Stimulated activated CD4-positive, alpha-beta T cell treated with anti-CD3 and anti-CD28 coated beads, Interleukin-2, amount 100 ng/mL, for 24 hours (primary cell): ENCODE measurements at places on chromosomes 4 and X.

DNA sequence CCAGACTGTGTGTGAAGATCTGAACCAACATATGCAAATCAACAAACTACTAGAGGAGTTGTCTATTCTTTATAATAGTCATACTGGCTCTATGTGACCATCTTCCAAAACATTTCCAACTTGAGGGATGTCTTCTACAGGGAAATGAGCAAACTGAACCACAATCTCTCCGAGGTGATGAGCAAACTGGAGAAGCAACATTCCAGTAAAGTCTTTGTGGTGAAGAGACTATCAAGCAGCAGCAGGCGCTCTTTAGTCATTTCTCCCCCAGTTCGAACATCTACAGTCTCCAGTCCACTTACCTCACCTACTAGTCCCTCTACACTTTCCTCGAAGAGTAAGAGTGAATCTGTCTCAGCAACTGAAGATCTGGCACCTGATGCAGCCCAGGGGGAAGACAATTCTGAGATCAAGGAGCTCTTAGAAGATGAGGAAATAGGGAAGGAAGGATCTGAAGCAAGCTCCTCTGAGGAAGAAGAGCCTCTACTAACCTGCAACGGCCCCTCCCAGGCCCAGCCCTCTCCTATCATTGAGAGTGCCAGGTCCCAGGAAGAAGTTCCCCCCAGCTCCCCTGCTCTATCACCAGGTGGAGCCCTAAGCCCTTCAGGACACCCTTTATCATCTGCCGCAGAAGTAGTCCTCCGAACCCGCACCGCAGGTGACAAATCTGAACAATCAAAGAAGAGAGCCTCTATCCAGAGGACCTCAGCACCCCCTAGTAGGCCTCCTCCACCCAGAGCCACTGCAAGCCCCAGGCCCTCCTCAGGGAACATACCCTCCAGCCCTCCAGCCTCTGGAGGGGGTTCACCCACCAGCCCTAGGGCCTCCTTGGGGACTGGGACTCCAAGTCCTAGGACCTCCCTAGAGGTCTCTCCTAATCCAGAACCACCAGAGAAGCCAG lies 98.1 kb downstream of the HNRNPD start:
- no peak for DNase-seq

GRCh38 chr4:134201216-134202161 lies at the start of gene PABPC4L:
Gene PABPC4L, minus strand, starts transcription at chr4:134201789. Its CDS starts 770 bp downstream, at chr4:134201019.
- no peak for DNase-seq

GRCh38 chr4:188955066-188955465 lies 815.8 kb downstream of the TRIML1 start:
- no peak for DNase-seq

- no peak for DNase-seq
Observed at GRCh38 chr4:821631-822030, 4.3 kb downstream of the CPLX1 start.

DNA sequence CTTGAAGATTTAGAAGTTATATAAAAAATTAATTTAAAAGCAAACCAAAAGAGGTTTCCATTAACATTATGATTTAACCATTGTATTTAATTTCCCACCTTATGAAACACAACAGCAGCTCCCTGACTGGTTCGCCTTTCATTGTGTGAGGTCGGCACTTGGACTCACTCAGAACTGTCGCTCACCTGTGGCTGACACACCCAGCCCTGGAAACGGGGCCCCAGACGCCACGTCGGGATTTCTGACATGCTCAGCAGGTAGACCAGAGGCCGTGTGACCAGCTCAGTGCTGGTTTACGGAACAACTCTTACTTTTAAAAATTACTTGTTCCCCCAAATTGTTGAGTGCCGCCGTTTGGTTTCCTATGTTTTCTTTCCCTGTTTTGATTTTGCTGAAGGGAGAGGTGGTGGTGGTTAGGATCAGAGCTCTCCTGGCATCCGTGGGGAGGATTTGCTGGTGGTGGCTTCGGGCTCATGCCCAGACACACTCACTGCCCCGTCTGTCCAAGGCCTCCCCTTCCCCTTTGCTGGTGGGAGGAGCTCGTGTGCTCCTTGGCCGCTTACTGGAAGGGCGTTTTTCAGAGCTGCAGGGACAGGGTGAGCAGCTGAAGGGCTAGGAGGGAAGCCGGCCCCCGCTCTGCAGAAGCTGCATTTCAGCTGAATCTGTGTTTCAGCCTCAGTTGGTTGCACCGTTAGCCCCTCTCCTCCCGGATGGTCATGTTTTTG lies 59.2 kb downstream of the CPLX1 start:
- DNase-seq = no peak

DNA sequence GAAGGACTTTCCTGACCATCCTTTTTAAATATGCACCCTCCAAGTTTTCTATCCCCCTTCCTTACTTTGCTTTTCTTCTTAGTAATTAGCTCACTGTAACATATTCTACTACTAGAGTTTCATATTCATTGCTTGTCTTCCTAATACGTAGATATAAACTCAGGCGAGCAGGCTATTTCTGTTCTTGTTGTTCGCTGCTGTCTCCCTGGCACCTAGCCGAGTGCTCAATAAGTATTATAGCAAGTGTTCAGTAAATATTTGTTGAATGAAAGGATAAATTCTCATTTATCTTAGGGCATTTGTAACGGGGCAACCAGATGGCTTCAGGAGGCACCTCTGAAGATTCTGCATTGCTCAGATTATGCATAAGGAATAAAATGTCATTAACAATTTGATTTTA lies 6.8 kb upstream of the RHOH start:
- no peak for DNase-seq

DNA sequence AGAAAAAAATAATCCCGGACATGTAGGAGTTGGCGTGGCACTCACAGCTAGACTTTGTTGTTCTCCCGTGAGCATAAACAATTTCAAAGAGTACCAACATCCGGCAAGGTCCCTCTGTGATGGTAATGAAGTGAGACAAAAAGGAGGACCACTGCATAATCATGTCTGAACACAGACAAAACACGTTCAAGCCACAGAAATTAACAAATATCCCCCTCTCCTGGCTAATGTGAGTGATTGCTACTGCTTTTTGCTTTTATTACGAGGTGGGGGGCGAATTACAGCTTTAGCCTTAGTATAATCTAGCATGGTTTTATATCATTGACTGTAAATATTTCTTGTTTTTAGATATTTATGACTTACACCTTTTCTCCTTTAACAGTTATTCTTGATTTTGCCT lies 118.5 kb downstream of the PLS3 start:
- no peak for DNase-seq

DNA sequence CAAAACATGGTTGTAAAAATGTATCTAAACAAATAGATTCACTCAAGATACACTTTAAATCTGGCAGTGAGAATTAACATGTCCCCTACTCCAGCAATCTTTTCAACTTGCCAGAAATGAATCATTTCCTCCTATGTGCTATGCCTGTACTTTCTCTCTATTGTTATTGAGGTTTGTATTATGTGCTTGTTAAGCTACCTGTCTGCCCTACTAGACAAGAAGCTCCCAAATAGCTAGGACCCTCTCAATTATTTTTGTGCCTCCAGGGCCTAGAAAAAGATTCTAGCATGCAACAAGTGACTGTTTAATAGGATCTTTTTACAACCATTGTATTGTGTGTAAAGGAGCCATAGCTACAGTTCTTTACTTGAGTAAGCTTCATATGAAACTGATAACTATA lies 3.5 kb upstream of the SAP30 start:
- no peak for DNase-seq

DNA sequence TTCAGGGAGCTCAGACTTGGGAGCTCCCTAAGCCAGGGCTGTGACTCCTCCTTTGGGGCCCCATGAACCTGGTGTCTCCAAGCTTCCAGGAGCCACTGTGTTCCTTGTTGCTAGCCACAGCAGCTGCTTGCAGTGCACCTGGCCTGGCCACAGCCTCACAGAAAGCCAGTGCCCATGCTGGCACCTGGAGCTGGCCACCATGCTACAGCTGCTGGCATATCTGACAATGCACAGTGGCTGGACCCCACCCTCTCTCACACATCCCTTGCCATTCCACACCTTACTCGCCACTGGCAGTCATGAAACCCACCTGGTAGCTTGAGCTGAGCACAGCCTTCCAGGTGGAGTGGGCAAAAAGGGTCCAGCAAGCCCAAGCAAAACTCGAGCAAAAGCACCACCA lies 441.7 kb downstream of the ARAP2 start:
- DNase-seq = no peak

GRCh38 chr4:184267673-184268583 lies 50.3 kb upstream of the ENPP6 start:
- DNase-seq = peak; percentile 70

GRCh38 chr4:71269233-71269632 lies 69.6 kb upstream of the SLC4A4 start:
- no peak for DNase-seq

GRCh38 chr4:24488399-24489164 lies 95.8 kb downstream of the DHX15 start:
- peak; percentile 83 for DNase-seq

- DNase-seq = peak; percentile 21
Observed at GRCh38 chr4:107863850-107864371, 39.2 kb downstream of the SGMS2 start.

DNA sequence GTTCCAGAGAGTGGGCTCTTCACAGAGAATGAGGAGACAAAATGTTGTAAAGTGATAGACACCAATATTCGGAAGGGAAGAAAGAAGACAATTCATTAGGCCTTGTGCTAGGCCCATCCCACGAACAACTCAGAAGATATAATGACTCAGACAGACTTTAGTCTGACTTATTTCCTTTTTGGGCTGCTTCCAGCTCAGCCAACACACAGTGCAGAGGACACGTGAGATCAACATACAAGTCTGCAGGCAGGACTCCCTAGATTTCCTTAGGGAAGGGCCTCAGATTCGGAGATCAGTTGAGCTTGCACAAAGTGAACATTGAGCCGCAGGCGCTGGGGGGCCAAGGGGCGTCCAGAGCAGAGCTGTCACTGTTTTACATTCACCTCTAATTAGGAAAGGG lies 290.7 kb upstream of the TENM3 start:
- no peak for DNase-seq

GRCh38 chrX:11210415-11210801 lies 82.8 kb upstream of the AMELX start:
- DNase-seq = no peak

GRCh38 chr4:155773196-155773800 lies 14.5 kb downstream of the GUCY1B1 start:
- DNase-seq = no peak

DNA sequence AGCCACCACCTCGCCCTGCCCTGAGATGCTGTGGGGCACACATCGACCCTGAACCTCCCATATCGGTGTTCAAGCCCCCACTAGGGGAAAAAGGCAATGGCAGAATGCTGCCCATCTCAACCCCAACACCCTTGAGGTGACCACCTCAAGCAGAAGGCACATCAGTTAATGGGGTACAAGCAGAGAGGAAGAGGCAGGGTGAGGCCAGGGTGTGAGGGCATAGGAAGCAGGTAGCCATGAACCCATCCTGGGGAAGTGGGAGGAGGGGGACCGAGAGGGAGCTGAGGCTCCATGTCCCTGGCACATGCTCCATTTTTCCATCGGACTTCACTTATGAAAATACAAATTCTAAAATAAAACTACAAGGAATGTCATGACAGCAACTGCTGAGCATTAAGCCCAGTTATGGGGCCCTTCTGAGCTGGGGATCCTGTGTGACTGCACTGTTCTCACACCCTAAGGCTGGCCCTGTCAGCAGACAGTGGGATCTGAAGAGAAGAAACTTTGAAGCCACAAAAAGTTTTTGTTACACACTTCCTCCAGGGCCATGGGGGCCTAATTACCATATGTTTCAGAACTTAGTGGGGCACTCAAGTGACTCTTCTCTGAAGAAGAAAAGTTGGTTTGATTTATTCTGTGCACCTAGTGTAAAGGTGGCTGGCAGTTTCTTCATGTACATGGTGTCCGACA lies 68.2 kb upstream of the FAM241A start:
- no peak for DNase-seq

GRCh38 chrX:63664741-63665140 lies 120.3 kb downstream of the ARHGEF9 start:
- no peak for DNase-seq

- no peak for DNase-seq
Observed at GRCh38 chr4:153117554-153117953, 86.7 kb upstream of the TRIM2 start.

DNA sequence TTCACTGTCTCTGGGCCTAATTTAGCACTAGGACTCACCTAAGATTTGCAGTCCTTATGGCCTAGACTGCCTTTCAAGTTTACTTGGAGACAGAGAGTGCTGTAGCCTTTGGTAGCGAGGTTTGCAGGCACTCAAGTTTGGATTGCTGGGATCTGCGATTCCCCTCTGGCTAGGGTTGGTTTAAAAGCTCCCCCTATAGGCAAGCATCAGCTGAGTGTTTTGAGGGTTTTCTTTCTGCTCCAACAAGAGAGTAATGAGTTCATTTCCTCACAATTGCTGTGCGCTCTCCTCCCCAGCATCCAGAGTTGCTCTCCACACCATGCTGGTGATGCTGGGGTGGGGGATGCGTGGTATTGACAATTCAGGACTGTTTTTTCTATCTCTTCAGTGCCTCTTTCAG lies 206.9 kb downstream of the GLUD2 start:
- DNase-seq = no peak

GRCh38 chrX:38616904-38617303 lies 55.6 kb downstream of the TSPAN7 start:
- DNase-seq = no peak

- DNase-seq = no peak
Observed at GRCh38 chrX:124208660-124209059, 123.8 kb upstream of the TEX13D start.

DNA sequence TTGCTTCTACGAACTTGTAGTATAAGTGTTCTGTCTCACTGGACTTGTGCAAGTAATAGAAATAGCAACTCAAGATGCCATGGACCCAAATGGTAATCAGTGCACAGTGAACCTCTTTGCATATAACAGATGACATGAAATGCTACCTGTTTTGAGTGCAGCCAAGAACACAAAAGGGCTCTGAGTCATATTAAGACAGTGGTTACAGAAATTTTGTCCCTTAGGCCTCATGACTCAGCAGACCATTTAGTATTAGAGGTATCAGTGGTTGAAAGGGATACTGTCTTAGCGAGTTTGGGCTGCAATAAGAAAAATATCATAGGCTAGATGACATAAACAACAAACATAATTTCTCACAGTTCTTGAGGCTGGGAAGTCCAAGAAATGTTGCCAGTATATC lies 502.9 kb upstream of the PCDH10 start:
- DNase-seq = no peak

- peak; percentile 92 for DNase-seq
Observed at GRCh38 chrX:15737959-15738902, at the start of gene CA5B. Gene CA5B, plus strand, starts transcription at chrX:15738270. Its CDS starts 11,754 bp downstream, at chrX:15750024.

GRCh38 chr4:156992943-156993342 lies 21.3 kb upstream of the PDGFC start:
- DNase-seq = no peak

DNA sequence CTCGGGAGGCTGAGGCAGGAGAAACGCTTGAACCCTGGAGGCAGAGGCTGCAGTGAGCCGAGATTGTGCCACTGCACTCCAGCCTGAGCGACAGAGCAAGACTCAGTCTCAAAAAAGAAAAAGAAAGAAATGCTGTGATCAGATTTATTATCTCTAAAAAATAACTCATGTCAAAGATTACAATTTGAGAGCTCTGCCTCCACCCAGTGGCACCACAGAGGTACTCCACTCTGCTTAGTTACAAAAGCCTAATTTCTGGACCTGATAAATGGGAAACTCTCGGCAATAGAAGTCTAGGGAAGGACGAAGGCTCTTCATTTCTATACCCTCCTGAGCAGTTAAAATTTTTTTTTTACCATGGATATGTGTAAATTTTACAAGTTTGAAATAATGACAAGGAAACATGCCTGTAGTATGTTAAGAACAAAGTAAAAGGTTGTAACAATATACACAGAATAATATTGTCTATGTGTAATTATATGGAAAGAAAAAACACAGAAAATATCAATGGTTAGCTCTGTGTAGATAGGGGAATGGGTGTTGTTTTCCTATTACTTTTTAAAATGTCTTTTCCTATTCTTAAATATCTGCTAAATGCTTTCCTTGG lies 149.8 kb downstream of the STIM2 start:
- DNase-seq = peak; percentile 71
